Chondrocyte (in vitro differentiated cells): ENCODE measurements at places on chromosomes 1 and 21.

DNA sequence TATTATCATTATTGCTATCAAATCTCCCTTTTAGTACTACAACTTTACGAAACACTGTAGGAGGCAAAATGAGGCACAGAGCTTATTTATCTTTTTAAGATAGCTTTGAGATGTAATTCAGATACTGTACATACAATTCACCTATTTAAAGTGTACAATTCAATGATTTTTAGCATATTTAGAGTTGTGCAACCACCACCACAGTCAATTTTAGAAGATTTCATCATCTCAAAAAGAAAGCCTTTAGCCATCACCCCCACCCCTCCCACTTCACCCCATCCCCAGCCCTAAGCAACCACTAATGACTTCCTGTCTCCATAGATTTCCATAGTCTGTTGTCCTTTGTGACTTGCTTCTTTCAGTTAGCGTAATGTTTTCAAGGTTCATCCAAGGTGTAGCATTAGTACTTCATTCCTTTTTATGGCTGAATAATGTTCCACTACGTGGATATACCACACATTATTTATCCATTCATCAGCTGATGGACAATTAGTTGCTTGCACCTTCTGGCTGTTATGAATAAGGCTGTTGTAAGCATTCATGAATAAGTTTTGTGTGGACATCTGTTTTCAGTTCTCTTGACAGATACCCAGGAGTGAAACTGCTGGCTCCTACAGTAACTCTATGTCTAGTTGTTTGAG, 9.4 kb upstream of the CAPN9 start:
- no peak for DNase-seq

DNA sequence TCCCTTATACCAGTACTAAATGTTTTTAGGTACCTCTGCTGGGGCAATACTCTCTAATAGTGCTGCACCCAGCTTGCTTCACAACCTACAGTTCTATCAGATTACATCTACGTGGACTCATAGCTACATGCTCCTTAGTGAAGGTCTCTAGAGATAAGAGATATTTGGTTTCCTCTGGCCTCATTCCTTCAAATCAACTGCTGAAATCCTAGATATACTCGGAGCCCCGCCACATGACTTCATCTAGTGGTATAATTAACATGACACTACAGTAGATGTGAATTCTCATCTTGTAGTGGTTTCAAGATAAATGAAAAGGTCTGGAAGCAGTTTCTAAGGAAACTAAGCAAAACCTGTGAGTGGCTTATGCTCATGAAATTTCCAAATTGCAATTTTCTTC, 115.4 kb downstream of the SMYD2 start:
- no peak for DNase-seq

GRCh38 chr1:52531249-52531872, 21.5 kb downstream of the TUT4 start:
- DNase-seq, result no peak

- DNase-seq, result peak; percentile 84
Measured at GRCh38 chr1:21669258-21670058, at the start of gene RAP1GAP. TSS of gene RAP1GAP (minus strand) at chr1:21669357. CDS start at chr1:21620032, 49,325 bp downstream.

DNA sequence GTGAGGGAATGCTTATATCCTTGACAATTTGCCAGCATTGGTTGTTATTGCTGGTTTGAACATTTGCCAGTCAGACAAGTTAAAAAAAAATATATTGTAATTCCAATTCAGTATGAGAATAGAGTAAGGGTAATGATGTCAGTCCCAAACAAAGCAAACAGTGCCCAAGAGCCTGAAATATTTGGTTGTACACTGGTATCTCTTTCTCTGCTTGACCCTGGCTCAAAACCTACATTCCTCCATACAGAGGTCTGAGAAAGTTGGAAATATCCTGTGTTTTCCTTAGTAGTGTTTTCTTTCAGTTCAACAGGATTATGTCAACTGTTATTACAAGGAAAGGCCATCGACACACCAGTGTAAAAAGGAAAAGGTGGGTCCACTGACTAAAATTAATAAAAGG, 145.6 kb downstream of the MRPL39 start:
- no peak for DNase-seq

- DNase-seq, result no peak
Measured at GRCh38 chr1:205306929-205307566, 14.5 kb downstream of the NUAK2 start.
